CMK (cell line): ENCODE measurements at places on chromosomes 12 and 14.

DNA sequence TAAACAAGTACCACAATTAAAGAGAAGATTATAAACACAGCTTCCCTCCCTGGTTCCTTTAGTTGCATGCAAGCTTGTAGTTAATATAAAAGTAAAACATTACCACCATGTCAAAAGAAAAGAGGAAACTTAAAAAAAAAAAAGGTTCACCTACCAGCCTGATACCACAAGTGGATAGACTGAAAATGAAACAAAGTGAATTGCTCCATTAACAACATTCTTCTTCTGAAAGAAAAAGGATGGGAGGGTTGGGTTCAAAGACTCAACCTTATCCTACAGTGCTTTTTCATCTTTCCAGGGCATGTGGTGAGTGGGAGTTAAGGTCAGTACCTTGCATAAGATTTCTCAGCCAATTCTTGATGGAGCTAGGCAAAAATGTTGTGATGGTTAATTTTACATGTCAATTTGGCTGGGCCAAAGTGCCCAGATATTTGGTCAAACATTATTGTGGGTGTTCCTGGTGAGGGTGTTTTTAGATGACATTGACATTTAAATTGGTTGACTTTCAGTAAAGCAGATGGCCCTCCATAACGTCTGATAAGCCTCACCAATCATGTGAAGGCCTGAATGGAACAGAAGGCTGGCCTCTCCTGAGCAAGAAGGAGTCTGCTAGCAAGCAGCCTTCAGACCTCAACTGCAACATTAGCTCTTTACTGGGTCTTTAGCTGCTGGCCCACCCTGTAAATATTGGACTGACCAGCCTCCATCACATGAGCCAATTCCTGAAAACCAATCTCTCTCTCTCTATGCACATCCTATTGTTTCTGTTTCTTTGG lies 28.8 kb downstream of the VCPKMT start:
- DNase-seq = no peak

DNA sequence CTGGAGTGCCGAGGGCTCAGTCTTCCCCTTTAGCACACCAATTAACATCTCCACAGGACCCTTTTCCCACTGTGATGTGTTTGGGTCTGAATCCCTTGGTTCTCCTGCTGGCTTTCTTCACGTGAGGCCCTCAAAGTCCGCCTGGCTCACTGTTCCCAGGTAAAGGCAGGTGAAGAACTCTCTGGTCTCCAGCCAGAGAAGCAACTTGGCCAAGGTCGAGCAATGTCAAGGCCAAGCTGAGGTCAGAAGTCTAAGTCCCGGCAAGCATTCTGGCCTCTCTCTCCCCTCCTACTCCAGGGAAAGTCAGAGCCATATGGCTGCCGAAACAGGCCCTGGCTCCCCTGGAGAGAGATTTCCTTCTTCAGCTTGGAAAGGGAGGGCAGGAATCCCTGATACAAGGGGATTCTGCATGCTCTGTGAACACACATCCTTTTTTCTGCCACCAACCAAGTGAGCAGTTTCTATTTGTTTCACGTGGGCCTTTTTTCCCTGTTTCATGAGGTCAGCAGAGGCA lies 61.4 kb upstream of the ESRRB start:
- DNase-seq = no peak

- no peak for DNase-seq
These were observed 96.8 kb downstream of the TXNDC16 start for GRCh38 chr14:52455291-52456088.

- no peak for DNase-seq
These were observed 13.3 kb downstream of the MORN3 start for GRCh38 chr12:121656122-121656521.

GRCh38 chr14:69667938-69668335 lies 56.5 kb downstream of the SUSD6 start:
- no peak for DNase-seq

GRCh38 chr14:32559048-32559447 lies 229.9 kb downstream of the AKAP6 start:
- no peak for DNase-seq

- DNase-seq = no peak
These were observed 662 bp downstream of the EPS8 start for GRCh38 chr12:15788233-15789219.

DNA sequence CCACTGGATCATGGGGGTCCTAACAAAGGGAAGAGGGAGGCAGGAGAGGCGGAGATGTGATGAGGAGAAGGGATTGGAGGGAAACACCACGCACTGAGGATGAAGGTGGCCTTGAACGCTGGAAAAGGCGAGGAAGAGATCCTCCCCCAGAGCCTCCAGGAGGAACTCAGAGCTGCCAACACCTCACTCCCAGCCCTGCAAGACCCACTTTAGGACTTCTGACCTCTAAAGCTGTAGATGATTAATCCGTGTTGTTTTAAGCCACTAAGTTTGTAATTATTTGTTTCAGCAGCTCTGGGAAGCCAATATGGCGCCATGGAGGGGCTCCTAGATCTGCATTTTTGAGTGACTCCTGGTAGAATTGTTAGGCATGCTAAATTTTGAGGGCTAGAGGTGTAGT lies 74.6 kb upstream of the CEP83 start:
- no peak for DNase-seq

DNA sequence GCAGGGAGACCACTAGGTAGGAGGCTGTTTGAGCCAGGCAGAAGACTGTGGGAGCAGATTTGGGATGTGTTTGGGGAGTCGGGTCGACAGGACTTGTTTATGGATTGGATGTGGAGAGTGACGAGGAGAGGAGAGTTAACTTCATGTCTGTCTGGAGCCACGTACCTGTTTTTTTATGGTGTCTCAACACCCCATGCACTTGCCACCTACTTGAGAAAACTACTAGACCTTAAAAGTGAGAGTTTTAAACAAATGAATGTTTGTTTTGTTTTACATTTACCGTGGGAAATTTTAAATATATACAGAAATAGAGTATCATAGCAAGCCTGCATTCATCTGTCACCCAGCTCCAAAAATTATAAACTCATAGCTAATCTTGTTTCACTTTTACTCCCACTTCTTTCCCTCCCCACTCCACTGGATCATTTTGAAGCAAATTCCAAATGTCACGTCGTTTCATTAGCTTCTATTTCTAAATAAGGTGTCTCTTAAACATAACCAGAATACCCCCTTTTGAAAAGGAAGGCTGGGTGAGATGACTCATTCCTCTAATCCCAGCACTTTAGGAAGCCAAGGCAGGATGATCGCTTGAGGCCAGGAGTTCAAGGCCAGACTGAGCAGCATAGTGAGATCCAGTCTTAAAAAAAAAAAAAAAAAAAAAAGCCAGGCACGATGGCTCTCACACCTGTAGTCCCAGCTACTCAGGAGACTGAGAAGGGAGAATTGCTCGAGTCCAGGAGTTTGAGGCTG lies 136.2 kb downstream of the ANO6 start:
- no peak for DNase-seq

GRCh38 chr12:41558671-41559070 lies 370.6 kb downstream of the PDZRN4 start:
- DNase-seq = no peak

DNA sequence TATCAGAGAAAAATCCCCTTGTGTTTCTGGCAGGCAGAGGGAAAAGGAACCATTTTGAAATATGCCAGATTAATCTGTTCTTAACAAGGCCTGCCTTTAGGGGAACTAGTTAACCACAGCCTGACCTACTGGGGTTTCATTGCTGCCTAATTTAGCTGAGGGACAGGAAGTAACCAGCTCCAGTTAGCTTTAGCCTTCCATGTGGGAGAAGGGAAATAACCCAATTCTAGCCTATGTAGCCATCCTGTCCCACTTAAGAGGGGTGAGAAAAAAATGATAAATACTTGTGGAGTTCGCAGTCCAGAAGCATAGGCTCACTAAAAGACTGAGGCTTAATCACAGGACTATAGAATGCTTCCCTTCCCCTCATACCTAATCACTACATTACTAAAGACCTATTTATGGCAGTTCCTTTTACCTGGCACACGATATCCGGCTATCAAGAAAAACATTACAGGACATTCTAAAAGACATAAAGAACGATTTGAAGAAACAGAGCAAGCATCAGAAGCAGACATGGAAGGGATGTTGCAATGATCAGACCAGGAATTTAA lies 22.8 kb downstream of the COX8C start:
- DNase-seq = no peak

GRCh38 chr14:29637411-29637810 lies 290.2 kb downstream of the PRKD1 start:
- DNase-seq = no peak

DNA sequence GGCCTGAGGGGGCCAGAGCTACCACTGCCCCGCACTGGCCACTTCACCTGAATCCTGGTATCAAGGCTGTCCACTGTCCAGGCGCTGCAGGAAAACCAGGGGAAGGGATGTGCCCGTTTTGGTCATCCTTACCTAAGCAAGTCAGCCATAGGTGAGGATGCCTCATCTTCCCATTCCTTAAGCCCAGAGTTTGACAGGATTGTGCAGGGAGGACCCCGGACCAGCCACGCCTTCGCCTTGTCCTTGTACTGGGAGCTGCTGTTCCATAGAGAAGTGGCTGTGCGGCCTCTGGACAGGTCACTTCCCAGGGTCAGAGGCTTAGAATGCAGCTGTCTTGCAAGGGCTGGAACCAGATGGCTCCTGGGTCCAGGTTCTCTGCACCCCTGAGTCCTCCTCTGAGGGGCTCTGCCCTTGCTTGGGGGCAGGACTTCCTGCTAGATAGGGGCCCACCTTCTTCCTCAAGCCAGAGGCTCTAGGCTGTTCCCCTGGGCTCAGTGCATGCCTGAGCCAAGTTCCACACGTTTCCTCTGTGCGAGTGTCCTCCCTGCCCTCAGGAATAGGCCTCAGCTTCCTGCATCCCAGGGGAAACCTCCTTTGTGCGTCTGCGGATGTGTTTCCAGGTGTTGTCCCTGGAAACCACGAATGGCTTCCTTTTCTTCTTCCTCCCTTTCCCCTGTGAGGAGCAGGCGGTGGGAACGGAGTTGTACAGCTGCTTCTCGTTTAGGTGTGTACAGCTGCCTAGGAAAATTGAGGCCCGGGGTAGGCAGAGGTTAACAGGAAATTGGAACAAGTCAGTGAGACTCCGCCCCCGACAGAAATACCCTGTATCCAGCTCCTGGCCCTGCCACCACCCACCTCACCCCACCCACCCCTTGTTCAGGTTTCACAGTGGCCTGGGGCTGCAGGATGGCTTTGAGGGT lies 54.3 kb upstream of the RIN3 start:
- no peak for DNase-seq

DNA sequence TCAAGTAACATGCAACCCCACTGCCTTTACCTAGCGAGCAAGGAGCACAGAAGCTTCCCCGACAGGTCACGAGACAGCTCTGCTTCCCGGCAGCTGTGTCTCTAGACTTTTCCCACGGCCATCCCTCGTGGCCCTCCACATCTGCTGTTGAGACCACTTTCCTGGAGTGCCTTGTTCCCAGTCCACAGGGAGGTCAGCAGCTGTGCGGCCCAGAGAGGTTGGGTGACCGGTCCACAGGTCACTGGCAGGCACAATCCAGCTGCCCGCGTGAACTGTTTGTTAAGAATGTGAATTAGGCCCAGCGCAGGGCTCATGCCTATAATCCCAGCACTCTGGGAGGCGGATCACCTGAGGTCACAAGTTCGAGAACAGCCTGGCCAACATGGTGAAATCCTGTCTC lies 71.5 kb downstream of the SCARB1 start:
- no peak for DNase-seq

GRCh38 chr12:47190905-47191304 lies 111.1 kb upstream of the AMIGO2 start:
- DNase-seq = no peak

DNA sequence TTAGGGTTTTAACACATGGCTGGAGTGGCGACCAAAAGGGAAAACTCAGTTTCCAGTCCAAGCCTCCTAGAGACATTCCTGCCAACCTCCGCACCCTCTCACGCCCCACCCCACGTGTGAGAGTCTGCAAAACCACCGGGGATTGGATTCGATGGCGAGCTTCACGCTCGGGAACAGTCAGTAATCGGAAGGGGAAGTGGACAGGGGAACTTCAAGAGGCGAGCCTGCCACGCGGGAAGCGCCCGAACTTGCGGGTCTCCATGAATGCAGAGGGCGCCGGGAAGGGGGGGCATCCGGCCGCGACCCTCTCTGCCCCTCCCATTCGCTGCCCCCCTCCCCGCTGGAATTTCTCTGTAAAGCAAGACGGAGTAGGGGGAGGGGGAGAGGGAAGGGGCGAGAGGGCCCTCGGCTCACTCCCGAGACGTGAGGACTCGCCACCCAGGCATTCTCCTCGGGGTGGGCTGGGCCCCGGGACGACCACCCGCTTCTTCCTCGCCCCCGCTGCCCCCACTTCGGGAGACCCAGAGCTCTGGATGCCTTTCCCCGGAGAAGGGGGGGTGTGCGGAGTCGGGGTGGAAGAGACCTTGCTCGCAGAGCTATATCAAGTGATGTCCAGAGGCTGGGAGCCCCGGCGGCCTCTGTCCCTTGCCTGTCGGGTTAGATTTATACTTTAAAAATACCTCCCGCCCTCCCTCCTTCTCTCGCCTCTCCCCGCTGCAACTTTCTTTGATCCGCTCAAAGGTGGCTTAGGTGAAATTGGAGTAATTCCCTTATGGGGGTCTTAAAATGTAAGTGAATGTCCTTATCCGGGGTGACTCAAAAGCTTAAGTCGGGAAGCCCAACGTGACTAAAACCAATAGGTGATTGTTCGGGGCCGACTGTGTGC lies 2.5 kb upstream of the CCND2 start:
- peak; percentile 73 for DNase-seq

DNA sequence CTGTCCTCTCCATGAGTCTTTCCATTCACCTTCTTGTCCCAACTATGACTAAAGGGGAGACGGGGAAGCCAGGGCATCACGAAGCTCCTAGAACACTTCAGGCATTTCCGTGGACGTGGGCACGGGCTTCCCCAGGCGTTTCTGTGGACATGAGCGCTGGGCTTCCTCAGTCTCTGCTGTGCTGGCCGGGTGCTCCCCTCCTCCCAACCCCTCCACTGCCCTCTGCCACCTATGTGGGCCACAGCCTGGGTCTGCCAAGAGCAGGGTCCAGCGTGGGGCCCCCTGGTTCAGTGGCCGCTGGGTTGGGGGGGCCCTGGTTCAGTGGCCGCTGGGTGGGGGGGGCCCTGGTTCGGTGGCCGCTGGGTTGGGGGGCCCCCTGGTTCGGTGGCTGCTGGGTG lies 14.8 kb downstream of the HIP1R start:
- DNase-seq = no peak

DNA sequence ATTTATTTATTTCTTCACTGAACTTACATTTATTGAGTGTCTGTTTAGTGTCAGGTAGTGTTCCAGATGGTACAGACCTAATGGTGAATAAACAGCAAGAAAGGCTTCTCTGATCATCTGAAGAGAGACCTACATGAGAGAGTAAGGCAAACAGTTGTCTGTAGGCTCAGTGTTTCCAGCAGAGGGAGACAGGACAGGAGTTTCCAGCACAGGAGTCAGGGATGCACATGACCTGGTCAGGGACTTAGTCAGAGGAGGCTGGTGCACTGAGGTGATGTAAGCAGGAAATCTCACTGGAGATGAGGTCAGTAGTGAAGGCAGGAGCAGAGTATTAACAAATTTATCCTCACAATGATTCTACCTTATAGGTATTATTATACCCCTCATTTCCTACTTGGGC lies 233.2 kb downstream of the MDGA2 start:
- DNase-seq = no peak
